ENCODE measurements at places on chromosomes 2 and 18. TPM values are rescaled to one million over a fixed set of nuclear protein-coding genes. Genes with fewer than 3 reads are reported as not detected.

DNA sequence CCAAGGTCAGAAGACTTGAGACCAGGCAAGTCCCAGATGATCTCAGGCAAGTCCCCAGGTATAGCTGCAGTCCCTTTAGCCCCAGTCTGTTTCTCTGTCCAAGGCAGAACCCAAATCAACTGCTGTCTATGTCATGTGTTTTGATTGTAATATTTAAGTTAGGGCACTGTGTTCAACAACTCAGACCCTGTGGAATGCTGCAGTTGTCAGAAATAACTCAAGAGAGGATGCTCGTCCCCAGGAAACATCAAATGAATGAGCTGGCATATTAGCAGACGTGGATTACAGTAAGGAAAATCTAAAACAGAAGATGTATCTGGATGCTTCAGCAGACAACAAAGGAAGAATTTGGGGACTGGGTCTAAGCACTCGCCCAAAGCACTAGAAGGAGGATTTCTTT is 70.1 kb downstream of the BCL11A start:
- DNase-seq: no peak

- DNase-seq: no peak
These were observed 123.4 kb upstream of the NOSTRIN start for GRCh38 chr2:168679081-168679480.

GRCh38 chr18:50986360-50987087 is 18.7 kb downstream of the ELAC1 start:
- no peak for DNase-seq

DNA sequence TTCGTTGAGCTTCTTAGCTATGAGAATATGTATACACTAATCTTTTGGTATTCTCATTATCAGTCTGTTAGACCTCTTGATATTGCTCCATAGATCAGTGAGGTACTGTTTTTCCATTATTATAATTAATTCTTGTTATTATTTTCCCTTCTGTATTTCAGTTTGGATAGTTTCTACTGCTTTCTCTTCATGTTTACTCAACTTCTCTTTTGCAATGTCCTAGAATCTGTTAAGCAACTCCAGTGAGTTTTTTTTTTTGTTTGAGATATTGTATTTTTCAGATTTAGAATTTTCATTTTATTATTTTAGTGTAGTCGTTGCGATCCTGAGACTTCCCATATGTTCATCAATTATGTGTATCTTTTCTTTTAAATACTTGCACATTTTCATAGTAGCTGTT is 260.8 kb downstream of the SETBP1 start:
- no peak for DNase-seq

- DNase-seq: no peak
These were observed 77.2 kb upstream of the NDUFV2 start for GRCh38 chr18:9025091-9025838.

- no peak for DNase-seq
These were observed 716.5 kb upstream of the LRATD1 start for GRCh38 chr2:13916066-13916465.

GRCh38 chr2:234620018-234620417 is 123.1 kb upstream of the ARL4C start:
- DNase-seq: no peak

- no peak for DNase-seq
These were observed 7.4 kb upstream of the NPC1 start for GRCh38 chr18:23593720-23594119.

DNA sequence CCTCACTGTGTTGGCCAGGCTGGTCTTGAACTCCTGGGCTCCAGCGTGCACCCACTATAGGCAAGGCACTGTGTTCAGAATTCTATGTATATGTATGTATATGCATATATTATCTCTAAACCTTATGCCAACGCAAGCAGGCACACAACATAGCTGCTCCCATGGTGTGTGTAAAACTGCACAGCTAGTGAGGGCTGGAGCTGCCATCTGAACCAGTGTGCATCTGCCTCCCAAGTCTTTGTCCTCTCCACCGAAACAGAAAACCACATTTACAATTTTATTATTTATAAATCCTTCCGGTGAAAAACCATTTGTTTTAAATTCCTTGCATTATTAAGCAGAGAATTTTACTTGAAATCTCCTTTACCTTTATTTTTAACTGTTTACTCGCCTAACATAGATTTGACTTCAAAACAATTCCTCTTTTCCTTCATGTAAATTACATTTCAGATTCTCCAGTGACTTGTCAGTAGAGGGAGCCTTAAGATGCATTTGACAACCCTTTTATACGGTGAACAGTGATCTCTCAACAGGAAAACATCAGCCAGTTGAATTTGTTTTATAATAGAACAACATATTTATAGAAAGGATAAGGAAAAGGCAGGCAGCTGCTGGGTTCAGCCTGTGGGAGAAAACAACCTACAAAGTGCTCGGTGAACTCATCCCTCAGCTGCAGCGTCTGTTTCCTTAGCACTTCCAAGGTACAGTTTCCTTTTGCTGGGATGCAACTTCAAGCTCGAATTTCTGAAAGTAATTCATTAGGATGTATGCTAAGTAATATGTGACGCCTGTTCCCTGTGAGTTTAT is 101.2 kb downstream of the MYT1L start:
- no peak for DNase-seq

- DNase-seq: no peak
These were observed 12.8 kb downstream of the TFPI start for GRCh38 chr2:187541086-187542085.

- no peak for DNase-seq
These were observed 338.7 kb downstream of the CPS1 start for GRCh38 chr2:210895132-210895531.

DNA sequence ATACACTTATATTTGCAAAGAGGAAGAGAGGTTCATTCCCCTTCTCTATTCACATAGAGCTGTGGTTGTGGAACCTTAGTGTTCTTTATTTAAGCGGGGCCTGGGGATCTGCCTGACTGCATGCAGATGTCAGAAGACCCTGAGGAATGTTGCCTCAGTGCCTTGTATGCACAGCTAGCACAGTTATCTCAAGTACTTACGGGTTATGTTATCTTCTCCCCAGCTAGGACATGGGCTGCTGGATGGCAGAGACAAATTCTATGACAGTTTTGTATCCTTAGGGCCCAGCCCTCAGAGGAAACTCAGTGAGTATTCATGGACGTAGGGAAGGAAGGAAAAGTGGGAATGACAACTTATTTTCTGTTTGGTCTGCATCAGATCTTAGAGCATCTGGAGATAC is 37.7 kb upstream of the RTN4 start:
- DNase-seq: no peak

- DNase-seq: no peak
These were observed 38.6 kb downstream of the SNED1 start for GRCh38 chr2:241036964-241037421.

GRCh38 chr2:128318776-128319464 is at the start of gene HS6ST1:
Gene HS6ST1 (minus strand): TSS chr2:128318868. CDS start chr2:128318563, 305 bp downstream.
- DNase-seq: peak; percentile 86

- no peak for DNase-seq
These were observed 675 bp downstream of the FZD5 start for GRCh38 chr2:207768866-207769596.

DNA sequence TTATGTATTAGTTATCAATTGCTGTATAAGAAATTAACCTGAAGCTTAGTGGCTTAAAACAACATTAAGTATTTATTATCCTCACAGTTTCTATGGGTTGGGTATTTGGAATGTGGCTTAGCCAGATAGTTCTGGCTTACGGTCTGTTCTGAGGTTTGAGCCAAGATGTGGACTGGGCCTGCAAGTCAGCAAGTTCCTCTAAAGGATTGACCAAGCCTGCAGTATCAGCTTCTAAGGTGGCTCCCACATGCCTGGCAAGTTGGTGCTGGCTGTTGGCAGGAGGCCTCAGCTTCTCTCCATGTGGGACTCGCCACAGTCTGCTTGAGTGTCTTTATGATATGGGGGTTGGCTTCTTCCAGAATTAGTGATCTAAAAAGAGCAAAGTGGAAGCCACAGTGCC is 45.0 kb upstream of the TCF4 start:
- no peak for DNase-seq

- DNase-seq: no peak
These were observed 87.5 kb upstream of the NEDD4L start for GRCh38 chr18:57956491-57956890.

GRCh38 chr2:181341855-181342600 is 115.2 kb upstream of the ITGA4 start:
- DNase-seq: no peak

GRCh38 chr2:213104092-213104902 is 47.1 kb downstream of the IKZF2 start:
- peak; percentile 31 for DNase-seq

DNA sequence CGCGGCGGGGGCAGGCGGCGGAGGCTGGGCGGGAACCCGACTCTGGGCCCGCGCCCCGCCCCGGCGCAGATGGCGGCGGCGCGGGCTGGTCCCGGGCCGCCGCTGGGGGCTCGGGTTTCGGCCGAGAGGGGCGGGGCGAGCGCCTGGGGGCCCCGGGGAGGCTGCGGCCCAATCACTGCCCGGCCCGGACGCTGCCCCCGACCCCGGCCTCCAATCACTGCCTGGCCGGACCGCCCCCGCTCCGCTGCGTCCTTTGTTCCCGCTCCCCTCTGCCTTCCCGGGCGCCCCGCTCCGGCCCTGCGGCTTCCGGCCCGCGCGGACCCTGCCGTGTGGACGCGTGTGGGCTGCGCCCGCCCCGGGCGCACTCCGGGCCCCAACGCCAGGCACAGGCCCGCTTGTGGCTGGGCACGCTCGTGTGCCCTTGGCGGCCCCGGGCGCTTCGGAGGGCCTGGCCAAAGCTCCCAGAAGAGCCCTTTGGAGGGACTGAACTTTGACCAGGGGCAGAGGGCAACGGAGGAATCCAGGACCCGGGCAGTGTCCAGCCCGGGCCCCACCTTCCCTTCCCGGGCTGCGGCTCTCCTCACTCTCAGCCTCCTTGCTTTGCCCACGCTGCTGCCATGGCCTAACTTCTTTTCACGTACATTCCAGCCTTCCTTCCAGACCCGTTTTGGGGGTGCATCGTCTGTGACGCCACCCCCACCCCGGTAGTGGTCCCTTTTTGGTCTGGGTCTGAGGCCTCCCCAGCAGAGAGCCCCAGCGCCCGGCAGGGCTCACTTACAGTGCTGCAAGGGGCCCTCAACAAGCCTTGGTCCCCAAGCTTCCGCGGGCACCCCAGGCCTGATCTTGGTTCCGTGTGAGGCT is 27.1 kb upstream of the PTMA start:
- peak; percentile 89 for DNase-seq

DNA sequence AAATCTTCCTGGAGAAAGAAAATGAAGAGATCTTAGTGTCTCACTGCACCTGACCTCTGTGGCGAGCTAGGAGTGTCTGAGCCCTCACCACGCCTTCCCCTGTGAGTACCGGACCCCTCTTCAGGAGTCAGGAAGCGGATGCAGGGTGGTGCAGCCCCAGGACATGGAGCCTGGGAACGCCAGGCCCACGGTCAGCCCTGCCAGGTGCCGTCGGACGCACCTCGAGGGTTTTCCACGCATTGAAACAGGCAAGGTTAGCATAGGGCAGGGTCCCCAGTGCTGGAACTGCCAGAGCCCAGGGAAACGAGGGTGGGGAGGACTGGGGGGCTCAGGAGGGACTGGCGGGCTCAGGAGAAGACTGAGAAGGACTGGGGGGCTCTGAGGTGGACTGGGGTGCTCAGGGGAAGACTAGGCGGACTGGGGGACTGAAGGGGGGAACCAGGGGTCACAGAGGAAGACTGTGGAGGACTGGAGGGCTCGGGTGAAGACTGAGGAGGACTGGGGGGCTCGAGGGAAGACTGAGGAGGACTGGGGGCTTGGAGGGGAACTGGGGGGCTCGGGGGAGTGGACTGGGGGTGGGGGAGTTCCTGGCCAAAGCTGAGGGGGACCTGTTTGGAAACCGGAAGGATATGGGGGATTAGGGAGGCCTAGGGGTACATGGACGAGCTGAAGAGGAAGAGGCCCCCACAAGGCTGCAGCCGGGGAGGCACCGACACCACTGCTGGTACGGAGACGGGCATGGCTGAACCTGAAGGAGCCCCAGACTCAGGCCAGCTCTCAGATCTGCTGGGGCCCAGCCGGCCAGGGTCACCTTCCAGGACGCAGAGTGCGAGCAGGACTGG is 65.2 kb upstream of the SNTG2 start:
- no peak for DNase-seq

GRCh38 chr2:203649176-203649814 is 57.1 kb upstream of the CD28 start:
- no peak for DNase-seq

DNA sequence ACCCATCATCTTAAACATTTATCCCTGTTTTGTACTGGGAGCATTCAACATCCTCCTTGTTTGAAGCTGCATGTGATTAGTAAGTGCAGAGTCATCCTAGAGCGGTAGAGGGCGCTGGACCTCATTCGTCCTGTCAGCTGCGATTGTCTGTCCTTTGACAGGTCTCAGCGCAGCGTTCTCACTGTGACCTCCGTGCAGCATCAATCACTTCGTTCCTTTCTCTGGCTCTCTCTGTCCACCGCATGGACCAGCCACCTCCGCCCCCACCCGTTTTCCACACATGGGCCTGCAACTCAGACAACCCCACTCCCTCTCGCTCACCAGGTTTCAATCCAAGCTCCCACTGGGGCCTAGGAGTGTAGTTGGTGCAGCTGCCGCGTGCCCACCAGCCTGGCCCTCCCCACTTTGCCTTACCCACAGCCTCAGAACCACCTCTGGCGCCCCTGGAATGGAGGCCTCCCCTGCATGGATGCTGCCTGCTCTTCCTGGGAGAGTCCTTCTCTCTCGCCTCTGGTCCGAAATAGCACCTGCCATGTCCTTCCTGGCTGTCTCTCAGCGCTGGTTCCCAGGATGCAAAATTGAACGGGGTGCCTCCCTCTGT is 90.5 kb downstream of the NDUFA10 start:
- peak; percentile 43 for DNase-seq

GRCh38 chr2:235201756-235202155 is 249.9 kb downstream of the SH3BP4 start:
- no peak for DNase-seq

The SLC4A3 gene
- 7.1 TPM for polyA plus RNA-seq

The PRKAG3 gene
- polyA plus RNA-seq: not detected

The ALK gene
- polyA plus RNA-seq: 0.03 TPM

The ABHD1 gene
- 0.79 TPM for polyA plus RNA-seq

The ZSWIM2 gene
- polyA plus RNA-seq: not detected

The MZT2B gene
- polyA plus RNA-seq: 95.8 TPM

The STPG4 gene
- 0.73 TPM for polyA plus RNA-seq

The IGFBP2 gene
- 136 TPM for polyA plus RNA-seq

The FSHR gene
- polyA plus RNA-seq: not detected

The HOXD10 gene
- 0.13 TPM for polyA plus RNA-seq

The AKAIN1 gene
- polyA plus RNA-seq: not detected

The UPP2 gene
- polyA plus RNA-seq: 0.29 TPM

The INPP5D gene
- polyA plus RNA-seq: 12.6 TPM

The PSMA8 gene
- polyA plus RNA-seq: not detected
